ENCODE measurements at places on chromosomes 1 and 21.

- peak; percentile 99 for DNase-seq
Measured at GRCh38 chr21:29073222-29074006, at the start of gene CCT8. Gene CCT8, minus strand, starts transcription at chr21:29073648. Its CDS starts 58 bp downstream, at chr21:29073590.

DNA sequence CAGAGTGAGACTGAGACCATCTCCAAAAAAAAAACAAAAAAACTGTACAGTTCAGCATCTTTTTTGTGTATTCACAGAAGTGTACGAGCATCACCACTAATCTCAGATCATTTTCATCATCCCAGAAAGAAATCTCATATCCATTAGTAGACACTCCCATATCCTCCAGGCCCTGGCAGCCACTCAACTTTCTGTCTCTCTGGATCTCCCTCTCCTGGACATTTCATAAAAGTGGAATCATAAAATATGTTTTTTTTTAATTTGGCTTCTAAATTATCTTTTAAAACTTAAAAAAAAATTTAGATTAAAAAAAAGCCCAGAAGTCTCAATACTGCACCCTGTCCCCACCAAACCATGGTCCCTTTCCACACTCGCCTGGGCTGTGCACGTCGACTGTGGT is 22.1 kb downstream of the RIPPLY3 start:
- DNase-seq: no peak

DNA sequence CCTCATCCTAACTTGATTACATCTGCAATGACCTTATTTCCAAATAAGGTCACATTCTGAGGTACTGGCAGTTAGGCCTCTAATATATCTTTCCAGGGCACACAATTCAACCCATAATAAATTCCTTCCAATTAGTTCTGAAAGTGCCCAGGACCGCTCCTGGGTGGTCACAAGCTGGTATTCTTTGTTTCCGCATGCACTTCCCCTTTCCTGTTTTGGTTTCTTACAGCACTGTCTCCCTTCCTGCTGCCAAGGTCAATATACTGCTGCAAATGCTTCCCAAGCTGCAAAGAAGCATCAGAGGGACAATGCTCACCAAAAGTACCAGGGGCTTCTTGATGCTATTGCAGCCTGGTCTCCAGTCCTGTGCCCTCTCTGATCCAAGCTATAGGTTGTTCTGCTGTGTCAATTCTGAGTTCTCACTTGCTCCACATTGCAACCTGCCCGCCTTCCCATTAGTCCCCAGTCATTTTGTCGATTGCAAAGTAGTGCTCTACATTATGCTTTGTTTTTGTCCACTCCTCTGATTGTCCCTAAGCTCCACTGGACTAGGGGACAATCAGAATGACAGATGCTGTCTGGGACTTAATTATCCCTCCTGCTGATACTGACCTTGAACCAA is 13.9 kb upstream of the XPR1 start:
- DNase-seq: no peak

DNA sequence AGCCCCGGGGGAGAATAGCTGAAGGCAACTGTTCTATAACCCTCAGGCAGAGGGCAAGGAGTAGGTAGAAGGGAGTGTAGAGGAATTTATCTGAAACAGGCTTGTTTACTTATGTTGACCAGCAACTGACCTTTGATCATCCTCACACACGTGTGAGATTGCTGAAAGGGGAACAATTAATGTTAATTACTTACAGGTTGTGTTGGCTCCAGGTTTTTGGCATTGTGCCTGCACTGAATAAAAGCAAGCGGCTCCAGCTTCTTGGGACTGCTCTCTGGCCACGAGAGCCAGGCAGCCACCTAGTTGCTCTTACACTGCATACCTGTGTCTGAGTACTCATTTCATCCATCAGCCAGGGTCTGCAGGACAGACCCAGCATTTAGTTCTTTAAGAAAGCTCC is 41.3 kb upstream of the ARHGEF10L start:
- no peak for DNase-seq

- DNase-seq: no peak
Measured at GRCh38 chr1:27149084-27149761, 5.7 kb downstream of the SLC9A1 start.

DNA sequence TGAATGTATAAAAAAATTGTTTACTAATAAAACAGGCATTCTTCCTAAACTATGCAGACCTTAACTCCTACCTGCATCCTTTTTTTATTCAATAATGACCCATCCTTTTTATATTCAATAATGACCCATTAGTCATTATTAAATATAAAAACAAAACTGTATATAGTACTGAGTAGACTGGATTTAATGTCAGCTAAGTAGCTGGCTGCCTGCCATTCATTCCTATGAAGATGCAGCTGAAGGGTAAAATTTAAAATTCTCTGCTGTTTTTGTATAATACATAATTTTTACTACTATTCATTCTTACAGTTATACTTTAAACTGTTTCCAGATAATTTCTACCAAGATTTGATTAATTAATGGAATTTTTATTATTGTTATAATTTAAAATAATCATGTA is 79.3 kb downstream of the DENND1B start:
- no peak for DNase-seq

DNA sequence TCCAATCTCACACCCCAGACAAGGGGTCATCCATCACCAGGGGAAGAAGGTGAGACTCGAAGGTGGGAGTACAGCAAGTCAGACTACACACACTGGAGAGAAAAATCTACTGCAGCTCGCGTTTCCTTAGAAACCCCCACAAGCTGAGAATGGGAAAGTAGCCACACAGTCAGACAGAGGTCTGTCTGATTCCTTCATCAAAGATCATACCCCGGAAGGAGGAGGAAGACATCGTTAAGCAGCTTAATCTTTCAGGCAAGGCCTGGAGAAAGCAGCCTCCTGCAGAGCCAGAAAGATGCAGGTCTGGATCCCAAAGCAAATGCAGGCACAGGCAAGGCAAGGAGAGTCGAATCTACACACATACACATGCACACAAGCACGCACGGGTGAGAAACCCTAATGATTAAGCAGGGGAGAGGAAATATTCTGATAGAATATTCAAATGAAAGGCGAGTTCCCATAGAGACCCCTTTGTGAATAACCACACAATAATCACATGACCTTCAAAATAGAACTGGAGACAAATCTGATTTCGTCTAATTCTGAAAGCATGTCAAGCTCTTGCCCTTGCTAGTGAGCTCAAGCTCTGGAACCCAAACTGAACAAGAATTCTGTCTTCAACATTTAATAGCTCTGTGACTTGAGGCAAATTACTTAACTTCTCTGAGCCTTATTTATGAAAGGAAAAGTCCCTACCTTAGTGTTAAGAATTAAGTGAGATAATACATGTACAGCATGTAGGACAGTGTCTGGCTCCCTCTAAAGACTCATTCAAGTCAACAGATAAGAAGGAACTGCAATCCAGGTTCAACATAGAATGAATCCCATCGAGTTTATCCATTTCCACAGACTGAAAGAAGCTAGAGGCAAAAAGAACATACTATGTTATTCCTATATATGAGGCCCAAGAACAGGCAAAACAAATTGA is 387.8 kb downstream of the OMA1 start:
- DNase-seq: no peak

DNA sequence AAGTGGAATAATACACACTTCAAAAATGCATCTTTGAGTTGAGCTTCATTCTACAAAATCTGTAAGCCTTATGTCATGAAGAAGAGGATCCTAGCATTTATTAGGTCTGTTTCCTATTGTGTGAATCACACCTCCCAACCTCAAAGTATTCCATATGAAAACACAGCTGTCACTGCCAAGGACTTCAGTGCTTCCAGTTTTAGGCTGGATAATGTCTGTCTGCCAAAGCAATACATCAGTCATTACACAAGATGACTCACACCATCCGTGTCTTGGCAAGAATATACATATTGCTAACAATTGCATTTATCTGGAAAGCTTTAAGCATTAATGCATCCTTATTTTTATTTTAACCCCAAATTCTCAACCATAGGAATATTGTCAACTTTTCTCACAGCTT is 125.7 kb upstream of the TMPRSS15 start:
- no peak for DNase-seq

DNA sequence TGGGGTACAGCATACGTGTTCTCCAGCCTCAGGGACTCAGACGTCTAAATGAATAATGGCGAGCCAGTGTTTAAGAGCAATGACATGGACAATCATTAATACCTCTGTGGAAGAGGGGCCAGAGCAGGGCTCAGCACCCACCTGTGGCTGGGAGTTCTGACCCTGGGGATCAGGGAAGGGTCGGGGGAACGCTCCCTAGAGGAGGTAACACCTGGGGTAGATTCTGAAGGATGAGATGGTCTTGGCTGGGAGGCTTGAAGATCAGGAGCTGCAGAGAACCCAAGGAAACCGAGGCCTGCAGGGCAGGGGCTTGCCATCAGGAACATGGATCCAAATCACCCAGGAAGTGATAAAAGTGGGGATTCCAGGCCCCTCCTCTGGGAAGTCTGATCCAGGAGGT is 138.2 kb upstream of the RUNX3 start:
- DNase-seq: no peak

- no peak for DNase-seq
Measured at GRCh38 chr1:24409535-24409934, 4.0 kb downstream of the STPG1 start.

- no peak for DNase-seq
Measured at GRCh38 chr1:244046907-244047611, 4.0 kb upstream of the ZBTB18 start.

DNA sequence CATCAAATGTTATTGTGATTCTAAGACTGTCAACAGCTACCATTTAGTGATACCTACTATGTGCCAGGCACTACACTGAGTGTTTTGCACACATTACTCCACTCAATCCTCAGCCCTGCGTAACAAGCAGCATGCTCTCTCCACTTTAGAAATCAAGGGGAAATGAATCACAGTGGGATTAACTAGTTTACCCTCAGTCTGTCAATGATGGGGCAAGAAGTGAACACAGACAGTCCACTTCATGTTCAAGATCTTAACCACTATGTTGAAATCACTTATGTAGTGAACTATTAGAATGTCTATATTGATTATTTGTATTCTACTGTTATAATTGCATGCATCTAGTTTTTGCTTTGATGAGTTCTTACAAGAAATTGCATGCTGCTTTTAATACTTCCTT is 165.3 kb downstream of the LTN1 start:
- DNase-seq: no peak

DNA sequence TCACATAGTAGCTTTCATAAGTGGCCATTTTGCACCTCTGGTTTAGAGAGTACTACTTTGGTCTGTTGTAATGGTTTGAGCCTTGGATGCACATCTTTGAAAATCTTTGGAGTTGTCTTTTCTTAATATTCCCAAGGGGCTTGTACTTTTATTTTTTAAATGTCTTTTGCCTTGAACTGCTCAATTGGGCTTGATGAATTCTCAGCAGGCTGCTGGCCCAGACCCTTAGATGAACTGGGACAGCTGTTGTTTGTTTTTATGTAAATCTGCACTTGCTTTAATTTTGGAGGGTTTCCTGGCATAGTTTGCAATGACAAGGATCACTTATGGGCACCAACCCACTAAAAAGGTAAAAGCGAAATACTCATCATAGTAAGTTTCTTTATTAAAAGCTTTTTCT is 24.9 kb downstream of the NGF start:
- no peak for DNase-seq

DNA sequence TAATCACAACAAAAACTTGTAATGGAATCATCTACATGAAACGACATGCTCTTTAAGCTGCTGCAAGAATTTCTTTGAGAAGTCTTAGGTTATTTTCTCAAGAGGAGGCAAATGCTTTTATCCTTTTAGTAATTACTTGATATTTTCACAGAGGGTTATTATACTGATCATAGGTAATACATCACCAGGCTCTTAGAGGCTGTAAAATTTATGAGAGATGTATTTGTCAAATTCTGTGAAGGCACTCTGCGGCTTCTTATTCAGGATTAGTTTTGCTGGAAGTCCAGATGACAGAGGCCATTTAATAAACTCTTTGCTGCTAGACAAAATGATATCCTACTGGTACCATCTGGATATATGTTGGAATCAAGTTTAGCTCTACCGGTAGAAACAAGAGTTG is 624.3 kb upstream of the BRINP3 start:
- DNase-seq: no peak

DNA sequence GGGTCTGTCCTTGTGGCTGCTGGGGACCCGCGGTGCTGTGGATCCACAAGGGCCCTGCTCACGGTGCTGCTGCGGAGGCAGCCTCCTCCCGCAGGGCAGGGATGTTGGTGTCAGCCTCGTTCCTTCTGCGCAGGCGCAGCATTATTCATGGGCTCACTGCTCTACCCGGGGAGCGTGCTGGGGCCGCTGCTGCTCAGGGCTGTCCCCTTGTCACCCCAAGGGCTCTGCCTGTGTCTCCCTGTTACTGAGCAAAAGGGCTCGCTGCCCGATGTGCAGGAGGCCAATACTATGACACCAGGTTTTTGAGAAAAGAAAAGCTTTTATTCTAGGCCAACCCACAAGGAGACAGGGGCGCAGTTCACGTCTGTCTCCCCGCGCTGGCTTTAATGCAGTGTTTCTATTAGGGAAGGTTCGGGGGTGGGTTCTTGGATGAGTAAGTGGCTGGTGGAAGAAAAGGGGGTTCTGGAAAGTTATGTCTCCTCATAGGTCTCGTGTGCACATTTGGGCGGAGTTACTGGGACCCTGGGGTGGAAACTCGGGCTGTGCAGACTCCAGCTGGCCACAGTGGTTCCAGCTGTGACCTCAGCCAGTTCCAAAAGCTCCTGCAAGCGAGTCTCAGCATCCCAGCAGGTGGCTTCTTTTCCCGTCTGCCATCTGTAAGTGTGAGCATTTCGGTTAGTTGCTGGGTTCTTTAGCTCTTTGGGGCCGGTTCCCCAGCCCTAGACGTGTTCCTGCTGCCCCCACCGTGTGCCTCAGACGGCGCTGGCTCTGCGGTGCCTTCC is 40.8 kb upstream of the LRRC3 start:
- no peak for DNase-seq

DNA sequence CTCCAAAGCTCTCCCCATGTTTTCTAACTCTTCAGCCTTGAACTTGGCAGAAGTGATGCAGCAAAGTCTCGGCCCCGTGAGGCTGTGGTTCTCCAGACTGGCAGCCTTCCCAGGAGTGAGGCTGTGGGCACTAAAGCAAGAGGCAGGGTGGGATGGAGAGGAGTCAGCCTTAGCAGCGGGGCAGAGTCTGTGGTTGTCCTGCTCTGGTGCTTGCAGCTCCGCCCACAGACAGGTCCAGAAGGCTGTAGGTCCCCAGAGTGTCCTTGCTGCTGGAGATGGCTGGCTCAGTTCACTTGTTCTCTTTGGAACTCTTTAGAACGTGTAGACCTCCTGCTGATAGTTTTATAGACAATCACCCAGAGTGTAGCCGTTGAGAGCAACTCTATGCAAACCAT is 142.6 kb downstream of the AJAP1 start:
- no peak for DNase-seq
